ENCODE measurements at places on chromosomes 3 and 15.

GRCh38 chr15:42345504-42345903, 13.8 kb upstream of the CAPN3 start:
- no peak for DNase-seq

DNA sequence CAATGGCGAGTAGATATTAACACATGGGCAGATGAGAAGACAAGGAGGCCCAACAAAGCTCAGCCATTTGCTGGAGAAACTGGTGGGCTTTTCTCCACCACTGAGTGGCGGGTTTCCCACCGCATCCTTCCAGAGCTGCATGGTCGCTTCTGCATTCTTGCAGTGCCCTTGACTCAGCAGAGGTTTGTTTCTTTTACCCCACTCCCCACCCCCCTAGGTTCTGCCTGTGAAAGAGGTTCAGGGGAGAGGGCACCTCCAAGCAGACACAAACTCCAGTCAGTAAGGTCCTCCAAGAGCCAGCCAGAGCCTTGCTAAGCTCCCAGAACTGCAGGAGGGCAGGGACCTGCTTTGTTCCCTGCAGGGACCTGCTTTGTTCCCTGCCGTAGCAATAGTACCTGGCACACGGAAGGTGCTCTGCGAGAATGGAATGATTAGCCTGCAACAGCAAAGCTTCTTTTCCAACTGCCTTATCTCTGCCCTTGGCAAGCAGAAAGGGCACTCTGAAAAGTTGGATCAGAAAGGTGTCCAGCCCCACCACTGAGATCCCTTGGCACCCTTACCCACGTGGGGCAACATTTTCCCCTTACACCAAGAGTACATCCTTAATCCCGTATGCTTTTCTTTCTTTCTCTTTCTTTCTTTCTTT, 1.4 kb downstream of the PAQR5 start:
- DNase-seq, result no peak

- no peak for DNase-seq
Observed at GRCh38 chr3:148606979-148607378, 90.7 kb upstream of the AGTR1 start.

GRCh38 chr3:155744626-155745324, at the start of gene PLCH1:
Gene PLCH1, minus strand, starts transcription at chr3:155745071. Its CDS starts 40,847 bp downstream, at chr3:155704224.
- peak; percentile 53 for DNase-seq

GRCh38 chr15:52234596-52235541, 43.7 kb upstream of the GNB5 start:
- DNase-seq, result no peak

GRCh38 chr3:133113526-133113925, 75.3 kb downstream of the TMEM108 start:
- DNase-seq, result no peak

- no peak for DNase-seq
Observed at GRCh38 chr15:67080900-67081431, 15.6 kb downstream of the SMAD3 start.

DNA sequence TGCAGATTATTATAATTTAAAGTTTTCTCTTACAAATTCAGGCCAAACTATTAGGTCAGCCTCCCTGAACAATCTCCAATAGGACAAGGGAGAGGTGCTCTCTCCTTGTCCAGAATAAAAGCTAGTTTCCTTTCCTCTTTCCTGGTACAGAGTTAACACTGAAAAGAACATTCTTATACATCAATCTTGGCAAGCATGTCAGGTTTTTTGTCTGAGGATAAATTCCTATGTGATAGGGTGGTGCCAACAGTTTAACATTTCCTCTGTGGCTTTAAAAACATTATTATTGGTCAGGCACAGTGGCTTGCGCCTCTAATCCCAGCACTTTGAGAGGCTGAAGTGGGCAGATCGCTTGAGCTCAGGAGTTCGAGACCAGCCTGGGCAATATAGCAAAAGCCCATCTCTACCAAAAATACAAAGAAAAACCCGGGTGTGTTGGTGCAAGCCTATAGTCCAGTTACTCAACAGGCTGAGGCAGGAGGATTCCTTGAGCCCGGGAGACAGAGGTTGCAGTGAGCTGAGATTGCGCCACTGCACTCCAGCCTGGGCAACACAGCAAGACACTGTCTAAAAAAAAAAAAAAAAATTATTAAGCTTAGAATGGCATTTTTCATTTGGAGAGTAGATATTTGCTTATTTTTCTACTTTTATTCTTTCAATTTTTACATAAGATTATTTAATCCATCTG, 13.7 kb upstream of the ULK4 start:
- no peak for DNase-seq

- no peak for DNase-seq
Observed at GRCh38 chr3:193836918-193837317, 243.9 kb downstream of the OPA1 start.

DNA sequence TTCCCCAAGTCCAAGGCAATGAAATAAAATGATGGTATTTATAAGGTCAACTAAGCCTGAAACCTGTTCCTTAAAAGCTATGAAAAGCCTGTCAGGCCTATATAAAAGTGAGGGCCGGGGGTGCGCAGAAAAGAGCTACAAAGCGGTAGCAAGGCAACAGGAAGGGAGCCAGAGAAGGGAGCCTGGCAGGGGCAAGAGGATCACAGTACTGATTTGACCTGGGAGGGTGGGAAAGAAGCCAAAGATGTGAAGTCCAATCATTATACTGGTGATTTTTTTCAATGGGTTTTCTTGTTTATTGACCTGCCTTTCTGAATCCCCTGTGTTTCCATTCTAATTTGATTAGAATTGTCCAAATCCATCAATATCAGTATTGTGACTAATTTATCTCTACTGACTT, 64.3 kb upstream of the STT3B start:
- DNase-seq, result no peak

DNA sequence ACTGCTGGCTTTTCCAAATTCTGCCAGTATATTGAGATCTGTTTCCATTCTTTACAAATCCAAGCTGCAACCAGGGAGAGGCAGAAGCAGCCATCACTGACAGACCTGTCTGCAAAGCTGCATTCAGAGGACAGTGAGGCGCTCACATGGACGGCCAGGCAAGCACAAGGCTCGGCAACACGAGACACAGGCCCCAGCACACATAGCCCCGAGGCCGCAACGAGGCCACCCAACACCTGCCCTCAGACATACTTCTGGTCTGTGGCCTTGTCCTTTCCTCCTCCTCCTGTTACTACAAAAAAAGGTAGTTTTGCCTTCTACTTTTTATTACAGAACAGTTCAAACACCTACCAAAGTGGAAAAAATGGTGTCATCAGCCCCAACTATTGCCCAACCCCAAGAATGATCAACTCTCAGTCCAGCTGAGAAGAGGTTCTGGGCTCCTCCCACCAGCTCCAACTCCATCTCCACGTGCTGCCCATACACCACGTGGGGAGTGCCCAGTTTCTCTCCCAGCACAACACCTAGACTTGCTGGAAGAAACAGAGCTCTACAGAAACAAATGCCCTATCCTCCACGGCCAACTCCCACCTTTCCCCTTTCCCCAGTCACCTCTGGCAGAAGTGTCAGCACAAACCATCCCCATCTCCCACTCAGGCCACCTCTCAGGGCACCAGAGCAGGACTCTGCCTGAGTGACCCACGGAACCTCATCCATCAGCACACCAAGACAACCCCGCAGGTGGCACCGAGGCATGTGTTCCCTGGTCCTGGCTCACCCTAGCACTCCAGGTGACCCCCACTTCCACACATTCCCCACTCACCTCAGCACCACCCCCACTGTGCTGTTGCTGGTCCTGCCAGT, 7.4 kb downstream of the ZXDC start:
- no peak for DNase-seq

- no peak for DNase-seq
Observed at GRCh38 chr3:134625462-134625861, 25.4 kb downstream of the KY start.

DNA sequence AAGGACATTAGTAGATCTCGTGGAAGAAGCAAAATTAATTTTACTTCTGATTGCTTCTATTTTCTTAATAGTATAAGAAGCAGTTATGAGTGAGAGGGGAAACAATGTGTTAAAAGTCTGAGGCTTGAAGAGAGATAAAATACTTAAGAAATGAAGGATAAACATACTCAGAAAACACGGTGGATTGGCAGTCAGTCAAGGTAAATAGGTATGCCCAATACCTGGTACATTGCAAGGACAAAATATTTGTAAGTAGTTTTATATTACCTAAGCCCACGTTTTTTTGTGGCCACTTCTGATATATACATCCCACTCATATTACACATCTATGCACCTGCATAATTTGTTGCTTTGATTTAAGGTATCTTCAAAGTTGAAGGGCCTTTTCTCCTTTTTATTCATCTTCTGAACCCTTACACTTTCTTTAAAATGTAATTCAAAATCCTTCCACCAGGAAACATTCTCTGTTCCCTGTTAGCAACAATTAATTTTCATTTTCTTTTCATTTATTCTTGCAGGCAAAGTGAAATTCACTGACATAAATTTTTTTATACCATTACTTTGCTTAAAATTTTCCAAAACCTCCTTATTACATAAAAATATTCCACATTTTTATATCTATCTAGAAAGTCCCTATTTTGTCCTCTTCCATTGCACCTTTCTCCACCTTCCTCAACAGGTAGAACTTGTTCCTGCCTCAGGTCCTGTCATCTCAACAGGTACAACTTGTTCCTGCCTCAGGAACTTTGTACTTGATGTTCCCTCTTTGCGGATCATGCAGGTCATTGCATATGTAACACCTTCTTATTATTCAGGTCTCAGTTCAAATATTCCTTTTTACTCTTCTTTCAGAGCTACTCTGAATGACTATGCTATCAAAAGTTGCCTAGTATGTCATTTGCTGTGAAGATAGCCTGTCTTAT, 755.7 kb upstream of the ALCAM start:
- no peak for DNase-seq

GRCh38 chr3:30751610-30752299, 142.7 kb downstream of the GADL1 start:
- peak; percentile 73 for DNase-seq

- no peak for DNase-seq
Observed at GRCh38 chr15:99481951-99482230, 83.9 kb upstream of the MEF2A start.

GRCh38 chr3:72081471-72082185, 296.7 kb upstream of the PROK2 start:
- no peak for DNase-seq

DNA sequence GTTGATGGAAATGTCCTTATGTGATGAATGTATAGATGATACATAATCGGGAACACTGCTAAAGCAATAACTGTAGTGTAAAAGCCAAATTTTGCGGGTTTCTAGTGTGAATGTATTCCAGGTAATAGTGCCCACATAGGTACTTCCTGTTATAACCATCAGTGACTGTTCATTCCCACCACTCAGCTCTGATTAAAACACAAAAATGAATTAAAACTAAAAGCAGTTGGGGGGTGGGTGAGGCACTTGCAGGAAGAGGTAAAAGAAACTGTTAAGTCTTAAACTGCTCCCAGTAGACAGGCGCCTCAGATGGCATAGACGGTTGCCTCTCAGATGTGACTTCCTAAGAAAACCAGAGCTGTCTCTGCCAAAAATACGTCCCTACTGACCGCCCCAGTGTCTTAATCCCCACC, 893 bp upstream of the MTHFS start:
- DNase-seq, result no peak

GRCh38 chr3:12590096-12590495, 33.2 kb downstream of the MKRN2 start:
- no peak for DNase-seq

GRCh38 chr15:64521726-64522164, 61.4 kb downstream of the ZNF609 start:
- no peak for DNase-seq

DNA sequence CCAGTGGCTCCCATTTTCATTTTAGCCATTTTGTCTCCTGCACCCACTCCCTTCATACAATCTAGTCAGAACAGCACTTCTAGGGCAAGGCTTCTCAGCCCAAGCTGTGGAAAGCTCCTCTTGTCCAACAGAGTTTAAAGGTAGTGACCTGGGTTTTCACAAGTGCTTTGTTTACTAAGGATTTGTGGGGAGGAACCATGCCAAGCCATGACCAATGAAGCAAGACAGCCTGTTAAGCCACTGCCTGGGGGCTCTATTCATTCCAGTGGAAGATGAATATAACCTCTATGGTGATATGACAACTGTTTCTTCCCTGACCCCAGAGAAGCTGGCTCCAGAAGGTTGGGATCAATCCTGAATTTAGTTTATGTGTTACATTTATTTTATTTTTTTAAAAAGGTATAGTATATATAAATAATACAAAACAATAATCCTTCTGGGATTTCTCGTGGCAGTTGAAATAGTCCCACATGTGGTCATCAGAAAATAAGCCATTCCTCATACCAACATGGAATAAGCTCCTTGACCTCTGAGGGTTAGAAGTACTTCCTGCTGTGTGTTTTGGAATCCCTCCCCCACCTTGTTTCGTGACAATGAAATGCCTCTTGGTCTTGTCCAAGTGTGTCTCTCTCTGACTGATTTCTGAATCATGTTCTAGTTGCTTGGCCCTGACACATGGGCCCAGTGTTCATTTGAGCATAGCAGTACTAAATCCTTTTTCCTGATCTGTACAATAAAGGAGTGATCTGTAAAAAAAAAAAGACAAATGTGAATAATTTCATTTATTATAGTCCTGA, 13.3 kb upstream of the THUMPD3 start:
- DNase-seq, result no peak

GRCh38 chr3:160671231-160671630, 5.7 kb upstream of the ARL14 start:
- no peak for DNase-seq

- DNase-seq, result no peak
Observed at GRCh38 chr3:43073836-43074220, 32.1 kb downstream of the POMGNT2 start.

DNA sequence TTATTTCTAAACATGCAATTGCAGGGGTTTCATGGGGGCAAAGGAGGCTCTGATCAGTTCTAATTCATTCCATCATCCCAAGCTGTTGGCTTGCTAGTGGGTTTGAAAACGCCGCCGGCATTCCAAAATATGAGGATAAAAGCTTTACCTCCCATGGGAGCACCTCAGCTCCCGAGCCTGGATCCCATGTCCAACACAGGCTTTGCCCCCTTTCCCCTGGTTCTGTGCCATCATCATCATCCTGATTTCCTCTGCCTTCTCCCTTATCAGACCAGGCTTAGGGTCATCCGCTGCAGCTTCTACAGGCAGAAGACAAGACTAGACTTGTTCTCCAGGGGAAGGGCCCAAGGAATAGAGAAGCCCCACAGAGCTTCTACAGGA, 25.4 kb downstream of the SH3BP5 start:
- DNase-seq, result no peak

DNA sequence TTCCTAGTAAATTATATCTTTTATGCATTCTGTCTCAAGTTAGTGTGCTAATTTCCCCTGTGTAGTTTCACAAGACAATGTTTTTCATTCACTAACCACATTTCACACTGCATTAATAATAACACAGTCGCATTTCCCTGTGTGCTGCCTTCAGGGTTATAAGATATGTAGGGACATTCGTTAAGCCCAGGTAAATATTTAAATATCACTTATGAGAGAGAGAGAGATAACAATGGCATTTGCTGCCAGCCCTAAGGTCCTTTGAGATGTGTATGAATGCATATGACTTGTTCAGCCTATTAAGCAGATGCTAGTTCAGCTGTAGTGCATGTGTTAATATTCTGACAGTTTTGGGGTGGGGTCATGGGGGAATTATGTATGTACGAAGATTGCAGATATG, 876.7 kb downstream of the NAALADL2 start:
- DNase-seq, result no peak

GRCh38 chr15:57460208-57460816, 84.0 kb downstream of the CGNL1 start:
- DNase-seq, result no peak

- no peak for DNase-seq
Observed at GRCh38 chr15:73021139-73021621, 31.1 kb upstream of the NEO1 start.
